ENCODE measurements at places on chromosomes 2 and 18.

DNA sequence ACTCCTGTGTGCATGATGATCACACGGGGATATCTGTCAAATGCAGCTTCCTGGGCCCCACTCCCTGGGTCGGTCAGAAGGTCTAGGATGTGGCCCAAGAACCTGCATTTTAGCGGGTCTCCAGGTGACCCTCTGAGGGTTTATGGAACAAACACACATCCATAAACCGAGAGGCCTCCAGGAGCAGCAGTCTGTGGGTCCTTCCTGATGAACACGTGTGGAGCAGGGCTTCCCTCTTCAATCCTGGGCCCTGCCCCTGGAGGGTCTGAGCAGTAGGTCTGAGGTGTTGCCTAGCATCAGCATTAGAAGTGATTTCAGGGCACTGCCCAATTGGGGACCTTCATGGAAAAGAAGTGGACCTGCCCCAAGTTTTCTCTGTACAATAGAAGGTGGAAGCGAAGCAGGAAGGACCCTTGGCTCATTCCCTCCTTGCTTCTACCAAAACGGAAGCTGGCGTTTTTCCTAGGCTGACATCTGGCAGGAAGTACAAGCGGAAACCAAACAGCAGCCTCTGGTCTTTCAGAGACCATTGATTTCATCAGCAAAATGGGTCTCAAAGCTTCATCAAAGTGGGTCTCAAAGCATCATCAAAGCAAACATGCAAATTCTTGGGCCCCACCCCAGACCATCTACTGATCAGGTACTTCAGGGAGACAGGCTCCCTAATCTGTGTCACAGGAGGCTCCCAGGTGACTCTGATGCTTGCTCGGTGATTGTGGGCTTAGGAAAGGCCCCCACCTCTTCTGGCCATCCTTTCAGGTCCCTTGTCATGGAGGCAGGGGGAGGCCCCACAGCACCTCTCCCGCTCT lies 30.7 kb downstream of the INO80C start:
- DNase-seq = no peak

GRCh38 chr2:46913471-46914381 lies 1.9 kb downstream of the MCFD2 start:
- DNase-seq = no peak

DNA sequence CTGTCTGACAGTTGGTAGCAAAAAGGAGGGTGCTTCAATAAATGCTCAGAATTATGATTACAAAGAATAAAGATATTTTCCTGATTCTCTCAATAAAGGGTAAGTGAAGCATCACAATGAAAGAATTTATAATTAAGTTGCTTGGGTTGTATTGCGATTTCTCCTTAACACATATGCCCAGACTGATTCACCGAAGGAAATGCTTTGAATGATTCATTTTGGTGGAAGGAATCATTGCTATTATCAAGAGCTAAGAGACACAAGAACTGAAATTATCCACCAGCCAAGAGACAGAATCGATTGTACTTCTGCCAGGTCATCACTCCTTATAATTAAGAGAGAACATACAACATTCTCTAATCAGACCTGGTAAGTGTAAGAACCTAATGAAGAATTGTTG lies 301.4 kb downstream of the NR4A2 start:
- no peak for DNase-seq

DNA sequence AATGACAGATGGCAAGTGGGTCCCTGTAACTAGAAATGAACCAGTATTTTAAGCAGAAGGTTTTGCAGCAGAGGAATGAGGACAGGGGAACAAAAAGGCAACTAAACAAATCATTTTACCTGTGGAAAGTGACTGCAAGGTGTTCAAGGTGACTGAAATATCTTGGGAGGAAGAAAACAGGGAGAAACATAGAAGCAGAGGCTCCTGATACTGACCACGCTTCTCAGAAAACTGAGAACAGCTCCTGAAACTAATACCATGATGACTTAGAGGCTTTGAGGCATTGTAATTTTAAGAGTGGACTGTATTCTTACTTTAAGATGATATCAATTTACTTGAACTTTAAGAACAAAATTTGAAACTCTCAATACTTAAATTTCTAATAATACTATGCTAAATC lies at the start of gene DYTN:
Gene DYTN (minus strand): TSS at position 101 of the 400 bp plus-strand sequence. CDS start 117 bp downstream, outside the sequence.
- DNase-seq = no peak

DNA sequence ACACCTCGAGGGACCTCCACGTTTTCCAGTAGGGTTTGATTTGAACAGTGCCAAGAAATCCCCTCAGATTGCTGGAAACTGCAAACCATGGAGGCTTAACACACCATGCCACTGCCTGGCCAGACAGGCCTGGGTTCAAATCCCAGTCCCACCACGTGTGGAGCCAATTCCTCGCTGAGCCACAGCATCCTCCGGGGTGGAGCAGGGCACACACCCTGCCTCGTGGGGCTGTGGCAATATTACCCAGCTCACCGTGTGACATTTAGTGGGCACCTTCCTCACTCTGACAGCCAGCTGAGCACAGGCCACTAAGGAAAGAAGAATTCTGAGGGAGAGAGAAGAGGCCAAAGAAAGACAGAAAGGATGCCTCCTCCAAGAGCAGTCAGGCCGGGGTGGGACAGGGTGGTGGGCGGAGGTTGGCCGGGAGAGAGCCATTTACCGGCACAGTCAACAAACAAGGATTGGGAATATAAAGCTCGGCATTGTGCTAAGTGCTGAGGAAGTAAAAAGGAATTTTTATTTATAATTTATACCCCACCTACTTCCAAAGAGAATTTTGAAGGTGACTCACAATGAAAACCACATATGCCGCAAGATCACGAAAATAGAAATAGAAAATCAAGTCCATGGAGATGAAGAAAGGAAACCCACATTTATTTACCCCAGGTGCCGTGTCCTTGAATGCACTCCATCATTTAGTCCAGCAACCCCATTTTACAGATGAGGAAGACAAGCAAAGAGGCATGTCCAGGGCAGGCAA lies 111.5 kb downstream of the MCFD2 start:
- DNase-seq = no peak

GRCh38 chr2:82823892-82824291 lies 1635.2 kb downstream of the SUCLG1 start:
- DNase-seq = no peak

- DNase-seq = no peak
These were observed 383.6 kb downstream of the DSEL start for GRCh38 chr18:67132919-67133318.

DNA sequence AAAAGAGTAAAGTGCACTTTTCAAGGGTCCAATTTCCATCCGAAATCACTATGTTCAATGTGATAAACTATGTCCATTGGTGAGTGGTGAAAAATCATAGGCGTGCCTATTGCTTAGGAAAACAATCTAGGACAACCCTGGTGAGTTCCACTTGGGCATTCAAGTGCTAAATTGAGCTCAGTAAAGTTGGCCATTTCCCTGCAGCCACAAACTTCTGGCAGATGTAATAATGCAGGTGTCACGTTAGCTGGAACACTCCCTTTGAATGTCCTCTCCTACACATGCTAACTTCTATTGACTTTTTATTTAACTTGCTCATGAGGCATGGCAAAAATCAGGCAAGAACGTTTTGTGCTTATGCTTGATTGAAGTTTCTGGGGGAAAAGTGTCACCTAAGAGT lies 67.1 kb downstream of the CPS1 start:
- DNase-seq = no peak

DNA sequence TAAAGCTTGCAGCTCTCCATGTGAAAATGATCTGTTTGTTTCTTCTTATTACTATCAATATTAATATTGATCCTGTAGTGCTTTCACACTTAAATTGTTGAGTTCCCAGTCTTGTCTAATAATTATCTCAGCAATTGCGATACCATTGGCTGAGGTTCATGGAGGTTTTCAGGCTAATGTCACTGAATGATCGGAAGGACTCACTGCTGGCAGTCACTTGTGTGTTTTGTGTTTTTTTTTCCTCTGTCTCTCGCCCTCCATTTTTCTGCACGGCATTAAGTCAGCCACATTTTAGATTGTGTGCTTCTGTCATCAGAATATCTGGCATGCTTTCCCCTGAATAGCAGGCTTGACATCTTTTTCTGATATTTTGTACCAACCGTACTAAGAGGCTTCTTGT lies 43.7 kb downstream of the AGAP1 start:
- DNase-seq = no peak

- no peak for DNase-seq
These were observed 16.1 kb downstream of the MOCOS start for GRCh38 chr18:36203360-36203895.

DNA sequence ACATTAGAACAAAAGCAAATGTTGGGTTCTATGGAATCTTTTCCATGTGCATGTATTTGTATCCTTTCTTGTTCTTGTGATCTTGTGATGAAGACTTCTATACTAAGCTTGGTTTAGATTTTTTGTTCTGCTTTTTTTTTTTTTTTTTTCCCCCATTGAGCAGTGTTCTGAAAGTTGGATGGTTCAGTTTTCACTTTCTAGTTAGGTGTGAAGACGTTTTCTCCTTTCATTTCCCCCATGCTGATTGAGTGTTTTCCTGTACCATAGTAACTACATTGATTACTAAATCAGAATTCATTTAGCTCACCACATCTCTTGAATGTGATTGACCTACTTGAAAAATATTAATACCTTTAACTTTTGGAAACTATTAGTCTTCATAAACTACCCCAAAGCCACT lies 34.1 kb downstream of the NOP58 start:
- DNase-seq = no peak

- no peak for DNase-seq
These were observed 37.2 kb downstream of the ZNF521 start for GRCh38 chr18:25314838-25315190.

- DNase-seq = no peak
These were observed 43.4 kb downstream of the PLEKHA3 start for GRCh38 chr2:178523596-178524134.
